ENCODE measurements at places on chromosomes 7 and 10. TPM values are rescaled to one million over a fixed set of nuclear protein-coding genes. Genes with fewer than 3 reads are reported as not detected.

DNA sequence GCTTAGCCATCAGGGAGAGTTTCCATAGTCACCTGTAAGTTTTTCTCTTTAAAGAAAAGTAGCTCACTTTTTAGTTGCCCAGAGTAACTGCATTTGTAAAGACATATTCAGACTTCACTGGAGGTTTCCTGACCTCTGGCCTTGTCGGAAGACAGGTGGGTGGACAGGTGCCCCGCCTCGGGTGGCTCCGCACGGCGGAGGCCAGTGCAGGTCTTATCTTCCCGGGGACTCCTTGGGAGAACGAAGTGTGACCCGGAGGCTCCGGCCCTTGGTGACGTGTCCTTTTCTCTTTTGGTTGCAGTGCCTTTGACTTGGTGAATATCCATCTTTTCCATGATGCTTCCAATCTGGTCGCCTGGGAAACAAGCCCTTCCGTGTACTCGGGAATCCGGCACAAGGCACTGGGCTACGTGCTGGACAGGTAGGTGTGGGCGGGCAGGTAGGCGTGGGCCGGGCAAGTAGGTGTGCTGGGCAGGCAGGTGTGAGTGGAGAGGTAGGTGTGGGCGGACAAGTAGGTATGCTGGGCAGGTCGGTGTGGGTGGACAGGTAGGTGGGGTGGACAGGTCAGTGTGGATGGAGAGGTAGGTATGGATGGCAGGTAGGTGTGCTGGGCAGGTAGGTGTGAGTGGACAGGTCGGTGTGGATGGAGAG lies 75.8 kb downstream of the NKX6-2 start:
- DNase-seq: peak; percentile 4

DNA sequence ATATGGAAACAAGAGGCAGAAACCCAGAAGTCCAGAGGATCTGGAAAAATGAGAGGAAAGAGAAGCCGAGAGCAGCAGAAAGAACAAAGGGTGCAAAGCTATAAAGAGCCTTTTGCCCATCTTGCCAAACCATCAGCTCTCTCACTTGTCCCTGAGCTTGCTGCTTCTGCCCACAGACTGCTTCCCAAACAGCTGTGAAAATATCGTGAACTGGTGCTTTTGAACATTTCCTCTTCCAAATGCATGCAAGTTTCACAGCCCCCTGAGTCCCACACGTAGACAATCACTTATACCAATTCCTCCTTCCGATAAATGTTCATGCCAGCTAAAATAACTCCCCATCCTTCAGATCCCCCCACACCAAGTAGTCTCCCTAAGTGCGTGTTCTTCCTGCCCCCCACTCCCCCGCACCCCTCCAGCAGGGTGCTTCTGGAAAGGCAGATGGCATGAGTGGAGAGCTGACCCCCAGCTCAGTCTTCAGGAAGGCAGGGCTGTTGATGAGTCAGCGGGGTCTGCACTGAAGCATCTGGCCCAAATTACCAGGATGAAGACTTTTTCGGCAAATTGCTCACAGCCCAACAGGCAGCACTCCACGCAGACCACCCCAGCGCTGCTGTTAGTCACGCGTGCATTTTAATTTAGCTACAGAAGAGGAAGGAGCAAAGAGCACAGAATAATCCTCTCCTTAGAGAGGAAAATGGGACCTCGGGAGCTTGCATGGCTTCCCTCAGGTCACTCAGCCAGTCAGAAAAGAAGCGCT lies 76.1 kb upstream of the KCNMA1 start:
- no peak for DNase-seq

DNA sequence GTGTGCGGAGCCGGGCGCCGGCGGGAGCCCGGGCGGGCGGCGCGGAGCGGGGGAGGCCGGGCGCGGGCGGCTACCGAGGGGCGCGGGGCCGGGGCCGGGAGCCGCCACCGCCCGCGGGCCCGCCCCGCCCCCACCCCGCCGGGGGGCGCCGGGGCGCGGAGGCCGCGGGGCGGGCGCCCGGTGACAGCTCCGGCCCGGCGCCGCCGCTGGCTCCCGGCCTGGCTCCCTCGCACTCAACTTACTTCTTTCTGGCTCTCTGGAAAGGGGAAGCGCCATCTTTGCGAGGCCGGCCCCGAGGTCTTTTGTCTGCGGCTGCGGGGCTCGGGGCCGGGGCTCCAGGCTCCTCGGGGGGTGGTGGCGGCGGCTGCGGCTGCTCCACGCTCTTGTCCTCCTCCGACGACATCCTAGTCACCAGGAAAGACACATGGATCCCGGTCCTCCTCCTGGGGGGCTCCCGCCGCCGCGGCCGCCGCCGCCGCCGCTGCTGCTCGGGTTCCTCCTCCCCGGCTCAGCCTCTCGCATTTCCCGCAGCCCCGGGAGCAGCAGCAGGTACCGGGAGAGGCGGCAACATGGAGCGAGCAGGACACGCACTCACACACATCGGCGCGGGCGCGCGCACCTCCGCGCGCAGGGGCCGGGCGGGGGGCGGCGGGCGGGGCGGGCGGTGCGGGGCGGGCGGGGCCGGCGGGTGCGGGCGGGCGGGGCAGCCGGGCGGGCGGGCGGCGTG lies at the start of gene KMT2C:
KMT2C (minus strand) TSS at position 620 of the 727 bp plus-strand sequence; CDS start at position 403, 217 bp downstream.
- peak; percentile 63 for DNase-seq

DNA sequence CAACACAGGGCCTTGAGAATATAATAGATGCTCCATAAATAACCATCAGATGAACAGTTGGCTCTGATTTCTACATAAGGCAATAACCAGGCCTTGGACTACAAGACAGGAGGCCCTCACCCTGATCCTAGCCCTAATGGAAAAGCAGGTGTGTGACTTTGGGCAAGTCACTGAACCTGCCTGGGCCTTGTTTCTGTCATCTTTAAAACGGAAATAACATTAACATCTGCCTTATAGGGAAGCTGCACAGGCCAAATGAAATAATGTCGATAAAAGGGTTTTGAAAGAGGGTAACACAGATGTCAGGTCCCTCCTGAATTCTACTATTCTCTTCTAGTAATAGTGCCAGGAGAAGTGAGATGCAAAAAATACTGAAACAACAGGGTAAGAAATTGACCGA lies 20.7 kb downstream of the PIK3AP1 start:
- no peak for DNase-seq

- DNase-seq: no peak
Measured at GRCh38 chr10:70232155-70232858, 922 bp downstream of the PPA1 start.

DNA sequence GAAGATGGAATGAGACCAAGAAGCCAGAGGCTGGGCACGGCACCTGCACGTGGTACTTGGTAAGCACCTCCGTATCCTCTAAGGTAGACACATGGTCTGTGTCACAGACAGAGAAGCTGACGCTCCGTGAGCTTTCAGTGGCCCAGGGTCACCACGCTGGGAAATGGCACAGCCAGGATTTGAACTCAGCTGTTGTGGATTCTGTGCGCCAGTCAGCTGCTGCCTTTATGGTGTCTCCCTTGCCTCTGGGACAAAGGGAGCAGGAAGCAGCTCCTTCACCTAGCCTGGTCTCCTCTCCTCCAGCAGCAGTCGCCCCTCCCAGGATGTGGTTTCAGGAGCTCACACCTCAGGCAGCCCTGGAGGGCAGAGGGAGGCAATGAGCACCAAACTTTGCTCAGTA lies 110.8 kb downstream of the ARHGAP22 start:
- DNase-seq: no peak

DNA sequence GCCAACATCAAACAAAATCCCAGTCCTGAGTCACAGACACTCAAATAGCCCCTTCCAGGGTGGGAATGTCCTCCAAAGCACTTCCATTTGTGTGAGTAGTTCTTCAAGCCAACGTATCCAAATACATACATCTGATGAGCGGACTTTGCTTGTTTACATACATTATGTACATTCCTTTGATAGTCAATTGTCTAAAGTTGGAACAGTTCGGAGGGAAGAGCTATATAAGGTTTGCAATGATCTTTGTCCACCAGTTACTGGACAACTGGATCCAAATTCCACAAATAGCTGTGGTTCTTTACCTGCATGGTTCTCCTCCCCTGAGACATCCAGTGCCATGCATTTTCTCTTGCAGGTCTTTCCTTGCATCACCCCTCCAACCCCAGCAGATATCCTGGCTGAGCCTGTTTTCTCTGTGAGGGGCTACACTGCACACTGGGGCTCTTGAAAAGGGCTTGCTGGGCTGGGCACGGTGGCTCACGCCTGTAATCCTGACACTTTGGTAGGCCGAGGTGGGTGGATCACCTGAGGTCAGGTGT lies 4.7 kb upstream of the MGMT start:
- no peak for DNase-seq

Gene EBF3
- 5.0 TPM for total RNA-seq
